ENCODE measurements at places on chromosomes 4 and X.

DNA sequence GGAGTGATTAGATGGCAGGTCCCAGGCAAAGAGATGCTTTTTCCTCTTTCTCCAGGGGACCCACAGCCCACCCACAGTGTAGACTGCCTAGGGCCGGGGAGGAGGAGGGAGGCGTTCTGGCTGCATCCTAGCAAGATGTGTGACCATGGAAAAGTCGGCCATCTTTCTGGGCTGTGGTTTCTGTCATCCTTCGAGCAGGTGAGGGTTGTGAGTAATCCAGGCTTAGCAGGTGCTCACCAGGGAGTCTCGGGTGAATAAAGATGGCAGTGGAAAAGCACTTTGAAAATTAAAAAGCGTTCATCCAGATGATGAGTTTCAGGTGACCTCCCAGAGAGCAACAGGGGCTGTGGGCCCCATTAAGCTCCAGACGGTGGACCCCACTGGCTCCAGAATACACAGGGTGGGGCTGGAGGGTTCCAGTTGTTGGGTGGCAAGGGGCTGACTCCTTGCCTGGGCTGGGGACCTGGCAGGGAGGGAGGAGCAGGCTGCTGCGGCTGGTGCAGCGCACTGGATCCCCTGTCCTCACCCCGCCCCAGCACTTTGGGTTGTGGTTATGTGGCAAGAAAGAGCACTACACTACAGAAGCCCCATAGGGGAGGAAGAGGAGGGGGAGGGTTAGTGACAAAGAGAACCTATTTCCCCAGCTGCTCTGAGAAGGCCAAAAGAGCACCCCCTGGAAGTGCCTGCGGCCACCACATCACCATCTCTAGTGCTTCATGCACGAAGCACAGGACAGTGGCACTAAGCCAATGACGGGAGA is 23.7 kb downstream of the ELF4 start:
- no peak for DNase-seq

DNA sequence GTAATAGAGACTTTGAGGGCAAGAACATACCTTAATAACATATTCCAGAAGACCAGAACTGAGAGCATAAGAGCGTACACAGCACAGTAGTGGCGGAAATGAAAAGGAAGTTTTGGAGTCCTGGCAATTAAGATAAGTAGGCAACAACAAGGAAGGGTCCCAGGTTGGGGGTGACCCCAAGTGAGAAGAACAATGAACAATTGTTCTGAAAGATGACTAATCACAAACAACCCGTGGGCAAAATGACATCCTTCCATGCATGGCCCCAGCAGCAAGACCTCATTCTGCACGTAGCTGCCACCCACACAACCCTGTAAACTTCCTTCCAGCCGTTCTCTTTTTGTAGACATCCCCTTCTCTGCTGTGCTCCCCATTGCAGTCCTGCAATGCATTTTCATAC is 384.4 kb upstream of the PABPC4L start:
- no peak for DNase-seq

- DNase-seq = no peak
Observed at GRCh38 chrX:34877436-34877835, 65.2 kb upstream of the FAM47B start.

- no peak for DNase-seq
Observed at GRCh38 chr4:57905965-57906364, 795.8 kb upstream of the IGFBP7 start.

- no peak for DNase-seq
Observed at GRCh38 chr4:43337707-43338106, 445.2 kb downstream of the GRXCR1 start.

DNA sequence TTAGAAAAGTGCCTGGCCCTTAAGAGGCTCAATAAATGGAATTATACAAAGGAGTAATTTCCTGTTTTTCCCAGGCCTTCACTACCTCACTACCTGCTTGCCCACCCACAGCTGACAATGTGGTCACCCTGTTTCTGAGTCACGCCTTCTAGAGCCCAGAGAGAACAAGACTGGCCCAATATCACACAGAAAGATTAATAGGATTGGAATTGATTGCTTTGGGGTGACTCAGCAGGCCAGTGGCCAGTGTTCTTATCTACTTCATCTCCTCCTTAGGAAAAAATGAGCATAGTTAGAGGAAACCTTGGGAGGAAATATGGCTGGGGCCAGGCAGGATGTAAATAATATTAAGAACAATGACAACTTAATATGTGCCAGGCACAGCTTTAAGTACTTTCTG is 4.5 kb upstream of the FGF16 start:
- DNase-seq = no peak

GRCh38 chr4:159946983-159947615 is 844.2 kb downstream of the RAPGEF2 start:
- DNase-seq = no peak

DNA sequence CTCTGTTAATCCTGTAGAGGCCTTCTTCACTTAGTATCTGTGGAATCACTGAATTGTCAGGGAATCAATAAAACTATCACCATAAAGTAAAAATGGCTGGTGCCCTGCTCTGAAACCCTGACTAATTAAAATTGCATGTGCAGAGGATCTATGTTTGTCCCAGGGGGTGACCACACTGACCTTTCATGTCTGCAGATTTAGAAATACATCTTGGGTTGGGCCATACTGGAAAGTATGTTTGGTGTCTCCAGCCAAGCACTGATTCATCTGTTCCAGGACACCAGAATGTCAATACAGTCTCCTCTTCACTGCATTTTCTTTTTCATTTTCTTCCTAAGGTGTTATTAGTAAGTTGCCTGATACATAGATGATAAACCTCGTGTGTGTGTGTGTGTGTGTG is 490.9 kb upstream of the INTU start:
- no peak for DNase-seq

GRCh38 chr4:99612704-99613103 is 38.1 kb downstream of the MTTP start:
- DNase-seq = no peak

- no peak for DNase-seq
Observed at GRCh38 chrX:71629467-71629866, 11.2 kb upstream of the CXCR3 start.

- DNase-seq = no peak
Observed at GRCh38 chr4:100746141-100746739, 228.4 kb upstream of the EMCN start.

DNA sequence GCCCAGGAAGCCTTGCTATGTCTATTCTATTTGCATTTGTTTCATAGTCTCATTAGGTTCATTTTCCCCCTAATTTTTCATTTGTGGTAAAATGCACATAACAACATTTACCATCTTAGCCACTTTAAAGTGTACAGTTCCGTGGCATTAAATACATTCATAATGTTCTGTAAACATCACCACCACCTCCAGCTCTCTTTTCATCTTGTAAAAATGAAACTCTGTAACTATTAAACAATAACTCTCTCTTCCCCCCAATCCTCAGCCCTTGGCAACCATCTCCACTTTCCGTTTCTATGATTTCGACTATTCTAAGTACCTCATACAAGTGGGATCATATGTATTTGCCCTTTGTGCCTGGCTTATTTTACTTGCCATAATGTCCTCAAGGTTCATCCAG is 19.9 kb downstream of the ARHGEF38 start:
- no peak for DNase-seq

DNA sequence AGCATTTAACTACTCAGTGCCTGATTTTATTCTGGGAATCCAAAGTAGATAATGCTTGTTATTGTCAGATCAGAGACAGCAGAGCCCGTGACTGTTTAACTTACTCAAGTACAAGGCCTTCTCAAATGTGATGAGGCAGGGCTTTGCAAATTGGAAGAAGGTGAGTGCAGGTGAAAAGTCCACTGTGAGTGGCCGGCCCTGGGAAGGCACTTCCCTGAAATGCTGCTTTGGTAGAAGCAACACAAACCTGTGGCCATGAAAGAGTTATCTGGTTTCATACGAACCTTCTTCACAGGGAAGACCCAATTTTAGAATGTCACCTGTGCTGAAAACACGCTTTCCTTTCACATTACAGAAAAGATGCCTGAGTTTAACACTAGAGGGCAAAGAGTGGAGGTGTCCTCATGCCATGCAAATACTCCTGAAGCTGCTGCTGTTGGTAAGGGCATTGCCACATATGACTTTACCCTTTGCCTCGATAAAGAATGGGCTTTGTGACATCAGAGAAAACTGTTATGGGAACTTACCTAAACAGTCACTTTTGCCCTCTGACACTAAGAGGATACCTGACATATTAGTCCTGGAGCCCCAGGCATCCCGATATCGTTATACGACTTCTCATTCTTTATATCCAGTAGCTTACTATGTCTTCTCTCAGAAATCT is 8.0 kb downstream of the PPARGC1A start:
- no peak for DNase-seq

DNA sequence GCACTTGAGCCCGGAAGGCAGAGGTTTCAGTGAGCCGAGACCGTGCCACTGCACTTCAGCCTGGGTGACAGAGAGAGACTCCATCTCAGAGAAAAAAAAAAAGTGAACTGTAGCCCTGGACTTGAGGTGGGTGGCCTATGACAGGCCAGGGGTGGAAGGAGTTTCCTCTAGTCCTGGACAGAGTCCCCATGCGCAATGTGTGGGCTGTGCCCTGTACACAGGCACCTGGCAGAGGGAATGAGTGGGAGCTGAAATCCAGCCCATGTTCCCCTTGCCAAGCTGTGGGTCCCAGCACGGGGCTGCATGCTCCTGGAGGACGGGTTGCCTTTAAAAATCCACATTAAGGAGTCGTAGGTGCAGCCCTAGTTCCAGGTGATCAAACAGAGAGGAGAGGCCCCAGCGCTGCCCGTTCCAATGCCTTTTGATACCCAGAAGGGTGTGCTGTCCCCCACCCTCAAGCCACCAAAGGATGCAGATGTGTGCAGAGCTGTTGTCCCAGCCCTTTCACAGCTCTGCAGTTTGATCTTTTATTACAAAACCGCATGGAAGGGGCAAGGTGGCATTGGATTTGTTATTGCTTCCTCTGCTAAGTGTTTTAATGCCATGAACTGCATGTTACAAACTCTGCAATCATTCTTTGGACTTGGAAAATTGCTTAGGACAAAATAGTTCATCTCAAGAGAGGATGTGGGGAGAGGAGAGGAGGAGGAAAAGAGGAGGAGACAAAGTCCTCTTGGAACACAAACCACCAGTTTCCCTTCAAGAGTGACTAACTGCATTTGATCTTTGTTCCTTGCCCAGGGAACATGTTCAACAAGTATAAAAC is 38.0 kb upstream of the PDK3 start:
- no peak for DNase-seq

GRCh38 chr4:162506253-162506652 is 342.5 kb upstream of the FSTL5 start:
- no peak for DNase-seq

GRCh38 chr4:62899646-62900364 is 1509.4 kb downstream of the TECRL start:
- no peak for DNase-seq

DNA sequence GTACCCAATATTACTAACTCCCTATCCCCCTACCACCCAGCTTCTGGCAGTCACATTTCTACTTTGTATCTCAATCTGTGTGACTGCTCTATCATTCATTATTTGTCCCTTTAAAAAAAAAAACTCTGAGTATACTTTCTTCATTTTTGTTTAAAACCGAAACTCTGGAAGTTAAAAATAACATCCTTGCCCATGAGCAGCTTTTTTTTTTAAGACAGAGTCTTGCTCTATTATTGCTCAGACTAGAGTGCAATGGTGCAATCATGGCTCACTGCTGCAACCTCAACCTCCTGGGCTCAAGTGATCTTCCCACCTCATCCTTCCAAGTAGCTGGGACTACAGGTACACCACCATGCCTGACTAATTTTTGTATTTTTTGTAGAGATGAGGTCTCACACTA is 15.8 kb downstream of the UBE2K start:
- no peak for DNase-seq

DNA sequence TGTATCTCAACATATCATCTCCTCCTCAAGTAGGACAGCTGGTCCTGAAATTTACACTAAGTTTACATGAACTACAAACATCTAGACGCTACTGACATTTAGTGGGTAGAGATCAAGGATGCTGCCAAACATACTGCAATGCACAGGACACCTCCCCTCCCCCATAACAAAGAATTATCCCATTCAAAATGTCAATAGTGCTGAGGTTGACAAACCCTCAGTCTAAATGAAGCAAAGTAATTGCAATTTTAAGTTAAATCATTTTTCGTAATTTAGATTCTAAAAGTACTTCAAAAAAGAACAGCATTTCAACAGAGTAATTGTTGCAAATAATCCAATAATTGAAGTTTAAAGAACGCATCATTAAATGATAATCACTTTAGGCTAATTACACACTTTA is 1.2 kb downstream of the PRMT9 start:
- no peak for DNase-seq

DNA sequence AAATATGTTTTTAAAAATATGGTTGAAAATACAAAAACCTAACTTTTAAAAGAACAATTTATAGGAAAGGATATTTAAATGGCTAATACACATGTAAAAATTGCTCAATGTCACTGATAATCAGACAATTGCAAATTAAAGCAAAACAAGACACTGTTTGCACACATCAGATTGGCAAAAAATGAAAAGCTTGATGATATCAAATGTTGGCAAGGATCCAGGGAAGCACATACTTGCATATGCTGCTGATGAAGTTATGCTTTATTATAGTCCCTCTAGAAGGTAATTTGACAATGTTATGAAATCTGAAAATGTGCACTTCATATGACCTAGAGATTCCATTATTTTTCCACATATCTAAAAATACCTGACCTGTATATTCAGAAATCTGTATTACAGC is 45.7 kb upstream of the EPGN start:
- no peak for DNase-seq

DNA sequence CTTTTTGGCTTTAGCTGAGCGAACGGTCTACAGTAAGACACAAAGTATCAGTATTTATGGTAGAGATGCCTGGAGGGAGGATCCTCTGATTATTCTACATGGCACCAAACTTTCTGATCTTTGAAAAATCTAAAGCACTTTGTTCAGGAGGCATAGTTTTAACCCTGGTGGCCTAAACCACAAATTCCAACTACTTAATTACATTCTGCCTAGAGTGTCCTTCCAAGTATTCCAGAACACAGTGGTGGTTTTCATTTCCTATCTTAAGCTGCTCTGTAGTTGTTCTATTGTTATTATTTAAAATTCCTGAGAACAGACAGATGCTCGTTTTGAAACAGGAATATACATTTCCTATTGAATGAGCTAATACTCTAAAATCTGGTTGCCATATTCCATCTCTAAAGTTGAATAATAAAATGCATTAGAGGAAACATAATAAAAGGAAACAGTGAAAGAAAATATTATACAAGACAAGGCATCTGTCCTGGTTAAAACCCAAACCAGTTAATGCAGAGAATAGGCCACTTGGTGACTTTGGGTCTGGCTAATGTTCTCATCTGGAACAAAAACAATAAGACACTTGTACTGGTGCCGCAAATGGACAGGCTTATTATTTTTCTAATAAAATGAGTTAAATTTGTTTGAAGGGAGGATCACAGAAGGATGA is 657.4 kb downstream of the SPRY1 start:
- DNase-seq = no peak
